Stimulated activated CD8-positive, alpha-beta memory T cell treated with anti-CD3 and anti-CD28 coated beads, Interleukin-4, amount 100 ng/mL, for 24 hours (primary cell): ENCODE measurements at places on chromosomes 4 and X.

DNA sequence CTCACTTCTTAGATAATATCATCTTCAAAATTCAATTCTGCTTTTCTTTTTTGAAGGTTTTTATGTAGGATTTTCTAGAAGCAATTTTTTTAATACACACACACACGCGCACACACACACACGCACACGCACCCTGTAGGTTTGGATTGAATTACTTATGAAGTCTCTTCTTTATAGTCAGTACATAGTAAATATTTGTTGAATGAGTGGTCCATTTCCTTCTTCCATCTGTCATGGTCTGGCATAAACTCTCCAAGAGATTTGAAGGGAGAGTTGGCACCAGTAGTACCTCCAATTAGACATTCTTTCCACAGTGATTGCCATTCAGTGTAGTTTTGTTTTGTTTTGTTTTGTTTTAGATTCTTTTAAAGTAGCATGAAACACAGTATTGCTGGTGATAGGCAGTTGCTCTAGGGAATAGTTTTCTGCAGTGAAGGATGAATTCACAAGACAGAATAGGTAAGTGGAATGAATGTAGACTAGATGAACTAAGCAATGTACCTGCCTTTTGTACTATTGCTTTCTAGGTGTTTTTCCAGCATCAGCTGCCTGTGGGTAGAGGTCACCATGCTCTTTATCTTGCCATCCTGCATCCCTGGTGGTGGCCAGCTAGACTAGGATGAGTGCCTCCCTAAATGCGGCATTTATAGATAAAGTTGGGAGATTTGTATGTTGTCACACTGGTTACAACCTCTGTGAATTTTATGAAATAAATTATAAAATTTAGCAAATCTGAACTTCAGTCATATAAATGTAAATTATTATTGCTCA lies 20.5 kb downstream of the PDLIM5 start:
- DNase-seq: no peak

DNA sequence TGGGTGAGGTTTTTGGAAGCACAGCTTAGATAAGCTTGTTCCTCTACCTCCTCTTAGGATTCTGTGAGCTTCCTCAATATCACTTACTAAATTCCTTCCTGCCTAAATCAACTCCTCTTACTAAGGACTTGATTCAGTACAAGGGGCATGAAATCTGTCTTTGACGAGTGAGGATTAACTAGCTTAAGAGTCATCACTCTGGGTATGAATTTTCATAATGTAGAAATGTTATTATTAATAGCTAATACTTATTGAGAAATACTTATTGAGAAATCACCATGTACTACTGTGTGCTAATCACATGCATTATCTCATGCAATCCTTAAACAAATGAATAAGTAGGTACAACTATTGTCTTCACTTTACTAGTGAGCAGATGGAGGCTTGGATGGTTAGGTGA lies 28.6 kb downstream of the TRPC3 start:
- no peak for DNase-seq

DNA sequence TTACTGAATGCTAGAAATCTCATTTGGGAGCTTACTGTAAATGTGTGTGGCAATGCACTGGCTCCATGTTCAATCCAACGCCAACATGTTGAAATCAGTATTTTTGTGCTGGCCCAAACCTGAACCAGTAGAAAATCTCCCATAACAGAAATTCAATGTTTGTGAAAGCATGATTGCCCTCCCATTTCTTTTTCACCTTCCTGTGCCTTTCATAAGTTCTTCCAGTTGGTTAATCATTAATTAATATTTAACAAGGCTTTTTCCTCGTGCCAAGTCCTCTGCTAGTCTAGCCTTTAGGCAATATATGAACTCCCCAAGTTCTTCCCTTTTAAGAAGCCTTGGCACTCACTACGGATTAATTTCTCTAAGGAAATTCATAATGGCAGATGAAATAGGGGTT lies 1.3 kb upstream of the PLS3 start:
- no peak for DNase-seq

- DNase-seq: no peak
Measured at GRCh38 chr4:13108096-13108495, 376.0 kb downstream of the RAB28 start.
